ENCODE measurements at places on chromosomes 2 and 18.

DNA sequence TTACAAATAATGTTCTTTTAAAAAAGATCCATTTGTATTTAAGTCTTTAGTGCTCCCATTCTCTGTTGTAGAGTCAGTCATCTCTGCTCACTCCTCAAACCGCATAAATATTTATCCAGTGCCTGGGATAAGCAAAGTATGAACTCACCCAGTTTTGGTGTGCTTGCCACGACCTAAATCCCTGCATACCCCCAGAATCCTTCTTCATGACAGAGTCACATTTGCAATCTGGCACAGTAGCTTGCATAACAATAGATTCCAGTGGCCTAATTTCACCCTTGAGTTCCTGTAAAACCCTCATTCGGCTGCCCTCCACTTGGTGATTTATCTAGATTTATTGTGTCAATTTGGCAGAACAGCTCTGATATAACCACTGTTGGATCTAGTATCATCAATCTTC lies 92.9 kb downstream of the DTNA start:
- no peak for DNase-seq

DNA sequence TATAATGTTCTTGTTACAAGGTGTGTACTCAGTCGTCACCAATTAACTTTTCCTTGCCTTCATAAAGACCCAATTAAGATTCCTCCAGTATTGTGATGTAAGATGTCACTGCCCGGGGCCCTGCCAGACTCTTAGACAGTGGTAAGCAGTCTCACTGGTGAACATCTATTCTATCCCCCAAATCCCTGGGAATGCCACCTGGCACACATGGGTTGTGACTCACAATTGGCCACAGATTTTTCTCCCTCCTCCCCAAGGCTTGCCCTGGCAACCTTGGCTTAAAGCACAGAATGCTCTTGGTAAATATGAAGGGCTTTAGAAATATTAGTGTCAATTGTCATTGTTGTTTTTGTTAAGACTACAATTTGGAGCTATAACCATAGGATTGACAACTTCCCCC lies 287.9 kb downstream of the ETAA1 start:
- no peak for DNase-seq

DNA sequence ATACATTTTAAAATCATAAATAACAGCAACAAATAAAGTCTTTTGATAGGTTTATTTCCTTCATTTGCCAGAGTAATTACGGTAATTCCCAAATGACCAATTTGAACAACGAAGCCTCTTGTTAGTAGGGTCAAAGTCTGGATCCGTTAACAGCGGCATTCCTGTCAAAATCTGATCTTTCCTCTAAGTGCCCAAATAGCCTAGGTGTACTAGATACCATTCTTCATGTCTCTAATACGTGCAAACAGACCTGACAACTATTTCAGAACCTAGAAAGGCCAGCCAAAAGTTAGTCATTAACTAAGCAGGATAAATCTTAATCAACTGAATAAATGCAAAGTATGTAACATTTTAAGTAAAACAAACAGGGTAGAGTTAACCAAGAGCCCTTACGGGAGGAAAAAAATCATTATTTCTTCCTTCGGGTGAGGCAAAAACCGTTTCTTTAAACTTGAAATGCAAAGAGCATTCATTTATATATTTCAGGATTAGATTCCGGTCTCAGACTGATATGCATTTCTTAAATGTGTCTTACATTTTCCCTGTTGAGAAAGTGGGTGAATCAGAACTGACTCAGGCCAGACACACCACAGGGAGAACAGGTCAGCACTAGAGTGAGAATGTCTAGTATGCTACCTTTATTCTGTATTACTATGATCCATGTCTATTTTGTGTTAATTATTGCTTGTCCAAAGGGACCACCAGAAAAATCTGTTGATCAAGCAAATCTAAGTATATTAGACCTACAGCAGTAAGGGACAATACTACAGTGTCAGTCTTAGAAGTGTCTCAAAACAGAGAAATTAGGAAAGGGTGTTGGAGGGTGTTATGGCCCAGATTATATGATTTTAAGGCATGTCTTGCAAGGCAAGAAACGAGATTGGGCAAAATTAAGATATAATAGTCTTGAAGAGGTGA lies 141.5 kb upstream of the NDUFV2 start:
- DNase-seq = no peak

- no peak for DNase-seq
Measured at GRCh38 chr18:7844418-7844817, 277.3 kb downstream of the PTPRM start.
